GF-D8 (cell line): ENCODE measurements at places on chromosomes 7 and 10.

DNA sequence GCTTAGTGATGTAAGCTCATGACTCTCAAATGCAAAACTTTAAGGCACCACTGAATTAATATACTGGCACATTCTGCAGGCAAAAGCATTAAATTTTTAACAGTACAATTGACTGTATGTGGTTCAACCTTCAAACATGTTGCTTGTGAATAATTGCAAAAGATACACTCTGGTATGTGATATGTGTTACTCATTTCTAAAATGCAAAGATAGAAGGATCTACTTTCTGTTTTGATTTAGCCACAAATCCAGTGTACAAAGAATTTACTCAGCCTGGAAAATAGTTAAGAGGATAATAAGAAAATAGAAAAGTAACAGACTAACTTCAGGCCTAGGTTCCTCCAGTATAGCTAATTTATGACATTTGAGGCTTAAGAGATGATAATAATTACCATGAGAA lies 66.6 kb upstream of the NOBOX start:
- no peak for DNase-seq

- DNase-seq, result no peak
Observed at GRCh38 chr7:86733783-86734182, 90.1 kb downstream of the GRM3 start.

GRCh38 chr10:77836299-77836820 lies 90.2 kb downstream of the DLG5 start:
- peak; percentile 70 for DNase-seq

GRCh38 chr7:129843365-129843898 lies 109.3 kb downstream of the UBE2H start:
- no peak for DNase-seq

DNA sequence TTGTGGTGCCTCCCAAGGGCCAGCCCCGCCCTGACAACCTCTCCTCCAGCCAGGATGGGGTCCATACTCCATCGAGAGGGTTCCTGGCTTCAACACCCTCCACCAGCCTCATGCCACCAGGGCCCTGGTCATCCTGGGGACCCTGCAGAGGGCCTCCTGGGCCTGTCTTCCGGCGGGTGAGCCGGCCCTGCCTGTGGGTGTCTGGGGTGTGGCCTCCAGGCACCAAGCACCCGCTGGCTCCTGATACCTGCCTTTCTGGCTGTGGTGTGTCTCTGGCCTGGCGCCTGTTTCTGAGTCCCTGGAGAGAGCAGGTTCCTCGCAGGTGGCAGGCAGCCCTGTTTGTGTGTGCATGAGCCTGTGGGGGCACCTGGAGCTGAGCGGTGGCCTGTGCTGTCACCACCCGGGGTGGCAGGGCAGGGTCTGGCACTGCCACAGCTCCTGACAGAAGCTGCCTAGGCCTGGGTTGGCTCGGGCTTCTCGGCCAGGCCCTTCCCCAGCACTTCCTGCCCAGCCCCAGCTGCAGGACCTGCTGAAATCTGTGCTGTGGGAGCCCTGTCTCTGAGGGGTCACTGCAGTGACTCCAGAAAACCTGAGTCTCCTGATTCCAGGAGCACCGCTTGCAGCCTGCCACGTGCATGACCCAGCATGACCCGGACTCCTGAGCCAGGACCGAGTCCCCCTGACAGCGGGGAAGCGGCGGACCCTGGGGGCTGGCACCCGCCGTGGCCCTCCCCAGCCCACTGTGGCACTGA lies 18.4 kb downstream of the ADAM8 start:
- DNase-seq, result peak; percentile 22

GRCh38 chr7:131570401-131570800 lies 14.0 kb upstream of the PODXL start:
- DNase-seq, result no peak
